Hindlimb muscle (tissue), 1 donor: ENCODE measurements at places on chromosomes 2 and 18.

- no peak for DNase-seq
Observed at GRCh38 chr2:137983581-137983980, 19.3 kb downstream of the HNMT start.

DNA sequence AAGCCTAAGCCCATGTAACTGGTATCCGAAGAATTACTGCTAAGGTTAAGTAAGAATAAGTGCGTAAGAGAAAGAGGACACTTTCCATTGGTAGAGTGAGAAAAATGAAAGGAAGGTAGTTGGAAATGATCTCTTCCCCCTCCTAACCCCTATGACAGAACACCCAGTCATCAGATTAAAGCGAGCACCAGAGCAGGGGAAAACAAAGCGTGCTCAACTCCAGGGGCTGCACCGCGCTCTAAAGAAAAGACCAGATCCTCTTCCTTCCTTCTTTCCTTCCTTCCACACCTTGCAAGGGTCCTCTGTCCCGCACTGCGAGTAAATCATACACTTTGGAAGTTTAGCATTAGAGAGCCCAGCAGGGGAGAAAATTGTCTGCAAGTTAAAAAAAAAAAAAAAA, 971 bp upstream of the CDH7 start:
- DNase-seq = no peak

- DNase-seq = no peak
Observed at GRCh38 chr2:80703532-80703931, 399.0 kb upstream of the LRRTM1 start.

DNA sequence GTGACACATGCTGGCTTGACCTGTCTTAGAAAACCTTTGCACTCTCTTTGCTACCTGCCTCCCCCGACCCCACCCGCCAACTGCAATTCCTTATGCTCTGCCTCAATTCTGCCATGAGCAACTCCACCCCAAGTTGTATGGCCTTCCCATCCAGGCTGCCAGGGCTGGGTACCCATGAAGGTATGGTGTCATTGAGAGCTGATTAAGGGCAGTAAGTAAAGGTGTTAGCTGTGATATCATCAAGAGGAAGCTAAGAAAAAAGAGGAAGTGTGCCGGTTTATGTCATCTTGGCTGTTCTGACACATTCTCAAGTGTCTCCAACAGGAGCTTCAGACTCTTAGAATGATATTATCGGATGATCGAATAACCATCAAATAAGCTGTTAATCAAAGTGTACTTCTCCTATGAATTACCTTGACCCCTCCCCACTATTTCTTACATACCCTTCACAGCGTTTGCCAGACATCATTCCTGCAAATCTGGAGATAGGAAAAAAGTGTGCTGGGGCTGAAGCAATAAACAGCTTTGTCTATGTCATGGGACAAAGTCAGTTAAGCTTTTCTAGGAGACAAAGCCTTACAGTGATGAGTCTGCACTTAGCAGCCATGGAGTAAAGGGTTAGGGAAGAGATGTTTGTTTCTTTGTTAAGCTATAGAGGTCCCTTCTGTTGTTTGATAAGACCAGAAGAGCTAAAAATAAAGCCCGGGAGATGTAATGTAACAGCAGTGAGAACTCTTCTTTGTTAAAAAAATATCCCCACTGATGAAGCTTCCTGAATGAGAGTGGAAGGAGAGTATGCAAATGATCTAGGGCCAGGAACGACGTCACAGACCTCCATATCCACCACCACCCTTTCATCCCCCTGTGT, 40.4 kb upstream of the SMAD2 start:
- no peak for DNase-seq

GRCh38 chr2:8398040-8398668, 283.7 kb upstream of the ID2 start:
- DNase-seq = no peak

DNA sequence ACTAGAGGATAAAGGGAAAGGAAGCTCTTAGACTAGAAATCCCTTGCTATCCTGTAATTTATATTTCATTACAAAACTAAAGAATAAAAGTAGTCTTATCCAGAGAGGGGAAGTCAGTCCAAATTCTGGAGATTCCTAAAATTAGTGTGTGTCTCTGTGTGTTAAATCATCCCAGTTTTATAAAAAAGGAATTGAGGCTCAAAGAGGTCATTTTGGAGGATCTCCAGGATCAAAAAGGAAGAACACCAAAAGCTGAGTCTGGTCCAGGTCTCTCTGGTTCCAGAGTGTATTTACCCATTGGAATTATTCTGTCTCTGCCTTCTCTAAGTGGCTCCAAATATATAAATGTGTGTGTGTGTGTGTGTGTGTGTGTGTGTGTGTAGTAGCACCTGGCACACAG, 166.7 kb downstream of the NRXN1 start:
- DNase-seq = no peak

DNA sequence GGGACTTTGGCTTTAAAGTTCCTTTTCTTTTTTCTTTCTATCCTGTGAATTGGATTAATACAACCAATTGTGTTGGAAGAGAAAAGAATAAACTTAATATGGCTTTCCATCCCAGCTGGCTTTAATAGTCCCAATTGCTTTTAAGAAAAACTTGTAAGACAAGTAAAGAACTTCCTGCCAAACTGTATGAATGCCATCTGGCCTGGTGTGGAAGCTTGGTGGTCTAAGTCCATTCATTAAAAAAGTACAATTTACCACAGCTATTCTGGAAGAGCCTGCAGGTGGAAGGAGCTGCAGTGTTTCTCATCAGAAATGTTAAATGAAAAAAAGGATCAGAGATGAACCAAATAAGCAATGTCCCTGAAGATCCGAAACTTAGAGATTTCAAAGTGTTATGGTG, 103.9 kb downstream of the KLHL14 start:
- no peak for DNase-seq

DNA sequence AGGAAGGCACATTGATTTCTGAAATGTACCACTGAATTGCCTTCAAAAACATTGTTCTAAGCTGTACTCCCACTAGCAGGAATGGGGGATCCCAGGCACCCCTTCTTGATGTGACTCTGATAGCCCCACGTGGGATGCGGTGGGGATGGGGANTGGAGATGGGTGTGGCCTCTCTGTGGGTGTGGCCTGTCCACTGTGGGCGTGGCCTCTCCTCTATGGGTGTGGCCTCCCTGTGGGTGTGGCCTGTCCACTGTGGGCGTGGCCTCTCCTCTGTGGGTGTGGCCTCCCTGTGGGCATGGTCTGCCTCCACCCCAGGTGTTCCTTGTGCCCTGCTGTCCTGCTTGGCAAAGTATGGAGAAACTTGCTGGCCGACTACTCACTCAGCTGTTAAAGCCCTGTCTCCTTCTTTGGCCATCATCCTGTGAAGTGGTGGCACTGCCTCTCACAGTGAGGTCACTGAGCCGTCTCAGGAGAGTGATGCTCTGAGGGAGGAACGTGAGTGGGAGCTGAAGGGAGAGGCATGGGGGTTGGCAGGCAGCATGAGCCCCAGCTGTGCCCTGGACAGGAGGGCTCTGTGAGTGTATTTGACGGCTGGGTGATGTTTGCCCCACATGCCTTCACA, 6.7 kb upstream of the PARD6G start:
- DNase-seq = no peak

GRCh38 chr18:42392416-42392815, 437.4 kb downstream of the PIK3C3 start:
- DNase-seq = no peak

DNA sequence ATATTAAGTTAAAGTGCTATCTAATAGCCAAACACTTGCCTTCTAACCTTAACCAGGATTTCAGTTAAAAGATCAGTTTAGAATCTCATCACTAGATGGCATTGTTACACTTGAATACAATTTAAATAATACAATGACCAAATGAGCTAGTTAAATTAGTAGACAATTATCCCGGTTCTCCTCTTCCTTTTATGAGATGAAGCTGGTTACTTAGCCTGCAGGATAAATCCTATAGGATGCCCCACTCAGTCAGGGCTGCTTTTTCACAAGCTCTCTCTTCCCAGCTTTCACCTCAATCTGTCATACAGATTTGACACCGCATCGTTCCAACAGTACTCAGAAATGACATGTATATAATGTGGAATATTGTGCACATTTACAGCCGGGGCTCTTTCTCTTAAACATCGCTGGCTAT, 678.8 kb downstream of the KCNJ3 start:
- DNase-seq = no peak

DNA sequence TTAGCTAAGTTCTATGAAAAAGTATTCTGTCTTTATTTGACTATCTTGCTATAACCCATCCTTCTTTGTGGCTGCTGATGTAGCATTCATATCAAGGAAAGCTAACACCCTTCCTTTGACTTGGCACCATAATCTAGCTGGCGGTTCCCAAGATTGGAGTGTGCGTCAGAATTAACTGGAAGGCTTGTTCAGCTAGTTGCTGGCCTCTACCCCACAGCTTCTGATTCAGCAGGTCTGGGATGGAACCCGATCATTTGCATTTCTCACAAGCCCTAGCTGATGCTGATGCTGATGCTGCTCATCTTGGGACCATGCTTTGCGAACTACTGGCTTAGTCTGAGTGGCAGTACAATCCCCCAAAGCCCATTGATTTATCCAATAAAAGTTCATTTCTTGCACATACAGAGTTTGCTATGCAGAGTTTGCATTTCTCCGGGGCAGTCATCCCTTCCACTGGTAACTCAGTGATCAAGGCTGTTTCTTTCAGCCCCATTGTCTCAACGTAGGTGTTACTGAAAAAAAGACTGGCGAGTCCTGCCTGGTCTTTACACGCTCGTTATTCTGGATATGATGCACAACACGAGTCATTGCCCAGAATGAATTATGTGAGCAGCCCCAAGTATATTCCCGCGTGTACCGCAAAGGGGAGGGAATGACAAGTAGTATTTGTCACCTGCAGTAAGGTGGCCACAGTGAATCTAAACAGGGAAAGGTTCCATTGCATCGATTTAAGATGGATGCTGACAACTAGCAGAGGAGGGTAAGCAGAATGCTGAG, 96.5 kb downstream of the ZNF532 start:
- no peak for DNase-seq

DNA sequence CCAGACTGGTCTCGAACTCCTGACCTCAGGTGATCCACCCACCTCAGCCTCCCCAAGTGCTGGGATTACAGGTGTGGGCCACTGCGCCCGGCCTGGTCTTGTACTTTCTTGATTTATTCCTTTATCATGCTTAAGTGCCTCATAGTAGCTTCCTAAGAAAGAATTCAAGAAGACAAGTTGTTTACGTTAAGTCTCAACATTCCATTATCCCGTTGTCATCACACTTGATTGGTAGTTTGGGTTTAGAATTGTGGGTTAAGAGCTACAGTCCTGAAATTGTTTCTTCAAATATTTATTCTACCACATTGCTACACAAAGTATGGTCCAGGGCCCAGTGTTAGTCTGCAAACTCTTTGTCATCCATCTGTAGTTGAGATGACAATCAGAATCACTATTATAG, 194.0 kb downstream of the VWC2L start:
- DNase-seq = no peak

DNA sequence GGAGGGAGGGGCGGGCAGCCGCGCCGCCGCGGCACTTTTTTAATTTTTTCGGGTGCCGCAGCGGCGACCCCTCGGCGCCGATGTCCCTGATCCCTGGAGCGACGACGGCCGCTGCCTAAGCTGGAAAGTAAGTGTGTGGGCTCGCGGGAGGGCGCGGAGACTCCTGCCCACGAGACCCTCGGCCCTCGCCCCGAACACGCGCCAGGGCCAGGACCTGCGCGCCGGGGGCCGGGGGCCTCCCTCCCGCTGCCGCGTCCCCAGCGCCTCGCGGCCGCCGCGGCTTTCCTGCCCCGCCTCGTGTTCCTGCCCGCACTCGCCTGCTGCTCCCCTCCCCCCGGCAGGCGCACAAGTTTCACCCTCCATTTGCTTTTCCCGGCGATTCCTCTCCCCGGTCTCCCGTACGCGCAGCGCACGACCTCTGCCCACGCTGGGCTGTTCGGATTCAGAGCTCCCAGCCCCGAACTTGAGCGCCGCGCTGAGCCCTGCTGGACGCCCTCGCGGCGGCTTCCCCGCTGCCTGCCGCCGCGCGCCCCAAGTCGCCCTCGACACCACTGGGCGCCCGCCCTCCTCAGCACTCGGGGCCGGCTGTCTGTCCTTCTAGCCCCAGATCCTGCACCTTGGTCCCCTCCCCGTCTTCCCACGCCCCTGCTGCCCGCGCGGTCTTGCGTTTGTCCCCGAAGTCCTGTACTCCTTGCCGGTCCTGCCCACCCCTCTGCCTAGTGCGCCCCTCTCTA, 507 bp downstream of the PKP4 start:
- DNase-seq = peak; percentile 69

GRCh38 chr2:128477891-128478290, 159.2 kb upstream of the HS6ST1 start:
- DNase-seq = no peak

DNA sequence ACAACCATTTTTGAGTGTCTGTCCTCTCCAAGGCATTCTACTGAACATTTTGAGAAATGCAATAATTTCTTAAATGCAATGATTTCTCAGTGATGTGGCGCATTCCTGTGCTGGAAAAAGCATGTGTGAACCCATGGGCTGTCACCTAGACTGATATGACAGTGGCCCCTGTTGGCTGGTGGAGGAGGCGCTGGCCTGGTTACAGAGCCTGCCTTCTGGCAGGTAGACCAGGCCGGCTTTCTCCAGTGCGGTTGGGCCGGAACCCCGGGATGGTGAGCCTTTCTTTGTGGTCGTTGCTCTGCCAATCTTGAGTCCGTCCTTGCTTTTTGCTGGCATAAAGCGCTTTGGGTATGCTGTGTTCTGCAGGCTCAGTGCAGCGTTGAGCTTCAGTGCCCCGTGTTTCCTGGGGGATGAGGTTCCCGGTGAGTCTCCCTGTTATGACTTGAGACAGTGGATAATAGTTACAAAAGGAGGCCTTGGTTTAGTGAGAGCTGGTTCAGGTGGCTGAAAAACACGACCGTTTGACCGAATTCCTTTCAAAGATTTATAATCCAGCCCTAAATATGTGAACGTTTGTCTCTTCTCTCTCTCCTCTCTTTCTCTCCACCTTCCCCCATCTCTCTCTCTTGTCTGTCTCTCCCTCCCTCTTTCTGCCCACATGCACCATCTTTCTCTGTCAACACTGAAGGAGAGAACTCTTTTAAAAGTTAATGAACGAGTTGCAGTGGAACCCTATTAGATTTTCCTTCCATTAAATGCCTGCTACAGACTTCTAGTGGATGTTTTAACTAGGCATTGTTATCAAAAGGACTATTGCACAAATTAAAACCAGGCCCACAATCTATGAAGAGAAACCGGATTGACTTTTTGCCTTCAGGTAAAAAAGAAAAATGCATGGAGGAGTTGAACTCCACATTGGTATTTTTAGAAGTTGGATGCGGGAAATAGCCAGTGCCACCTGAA, 34.0 kb downstream of the TSHZ1 start:
- DNase-seq = no peak

GRCh38 chr2:97068074-97068473, 26.6 kb downstream of the FAHD2B start:
- DNase-seq = no peak

DNA sequence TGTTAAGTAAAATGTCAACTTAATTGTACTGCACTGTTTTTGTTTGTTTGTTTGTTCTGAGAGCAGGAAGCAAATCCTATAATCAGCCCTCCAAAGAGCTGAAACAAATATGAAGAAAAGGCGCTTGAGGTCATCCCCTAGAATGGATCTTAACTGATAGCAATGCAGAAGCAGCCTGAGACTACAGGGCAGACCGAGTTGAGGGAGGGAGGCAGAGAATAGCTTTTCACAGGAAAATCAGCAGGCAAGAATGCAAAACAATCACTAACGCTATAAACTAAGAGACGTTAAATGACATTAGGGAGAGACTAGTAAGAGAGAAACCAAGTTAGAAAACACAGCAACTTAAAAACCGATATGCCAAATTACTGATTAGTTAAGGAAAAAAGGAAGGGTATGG, 37.2 kb downstream of the GALNT1 start:
- no peak for DNase-seq

- DNase-seq = no peak
Observed at GRCh38 chr2:9738062-9738461, 105.2 kb upstream of the TAF1B start.
